ENCODE measurements at places on chromosomes 6 and 20.

- DNase-seq, result no peak
Measured at GRCh38 chr6:118704915-118705314, 53.5 kb upstream of the CEP85L start.

- no peak for DNase-seq
Measured at GRCh38 chr20:25566821-25567220, 18.5 kb downstream of the NINL start.

- DNase-seq, result no peak
Measured at GRCh38 chr20:5806457-5807263, 56.5 kb downstream of the SHLD1 start.

GRCh38 chr20:61623451-61623850 lies 371.4 kb downstream of the CDH4 start:
- DNase-seq, result no peak

GRCh38 chr6:56244528-56245253 lies 2.7 kb downstream of the COL21A1 start:
- no peak for DNase-seq

DNA sequence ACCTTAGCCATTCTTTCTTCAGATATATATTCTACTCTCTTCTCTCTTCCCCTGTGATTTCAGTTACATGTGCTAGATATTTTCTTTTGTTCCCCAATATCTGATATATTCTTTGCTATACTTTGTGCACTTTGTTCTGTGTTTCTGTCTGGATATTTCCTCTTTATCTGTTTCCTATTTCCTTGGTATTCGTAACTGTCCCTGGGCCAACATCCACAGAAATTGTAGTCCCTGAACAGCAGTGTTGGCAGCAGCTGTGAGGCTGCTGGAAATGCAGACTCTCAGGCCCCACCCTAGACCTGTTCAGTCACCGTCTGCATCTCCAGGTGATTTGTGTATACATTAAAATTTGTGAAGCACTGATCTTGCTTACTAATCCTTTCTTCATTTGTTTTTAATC lies 522.9 kb upstream of the SOX4 start:
- no peak for DNase-seq

- DNase-seq, result no peak
Measured at GRCh38 chr20:46328200-46328882, 20.0 kb upstream of the CDH22 start.

- no peak for DNase-seq
Measured at GRCh38 chr6:47111685-47112084, 69.6 kb upstream of the ADGRF1 start.

- no peak for DNase-seq
Measured at GRCh38 chr20:34085544-34086040, 26.5 kb downstream of the EIF2S2 start.

DNA sequence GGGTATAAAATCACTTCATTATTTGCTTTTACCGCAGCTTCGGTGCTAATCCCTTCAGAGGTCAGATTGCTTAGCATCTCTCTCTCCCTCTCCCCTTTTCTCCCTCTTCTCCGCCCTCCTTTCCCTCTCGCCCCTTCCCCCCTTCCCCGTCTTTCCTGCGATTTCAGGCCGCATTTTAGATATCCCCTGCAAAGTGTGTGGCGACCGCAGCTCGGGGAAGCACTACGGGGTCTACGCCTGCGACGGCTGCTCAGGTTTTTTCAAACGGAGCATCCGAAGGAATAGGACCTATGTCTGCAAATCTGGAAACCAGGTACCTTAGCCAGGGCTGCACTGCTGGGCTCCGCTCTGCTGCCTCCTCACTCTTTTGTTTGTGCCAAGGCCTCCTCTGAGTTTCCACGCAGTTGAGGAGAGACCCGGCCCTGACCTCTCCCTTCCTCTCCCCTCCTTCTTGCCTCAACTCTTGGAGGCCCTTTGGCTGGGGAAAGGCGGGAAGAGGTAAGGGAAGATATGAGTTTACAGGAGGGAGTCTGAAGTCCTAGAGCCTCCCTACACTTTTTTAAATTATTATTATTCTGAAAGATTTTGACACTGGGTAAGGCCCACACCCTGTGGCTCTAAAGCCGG lies 5.6 kb downstream of the NR2E1 start:
- no peak for DNase-seq

GRCh38 chr6:111122458-111123286 lies 35.4 kb downstream of the SLC16A10 start:
- DNase-seq, result no peak

GRCh38 chr6:98339506-98339905 lies 494.9 kb upstream of the POU3F2 start:
- no peak for DNase-seq

DNA sequence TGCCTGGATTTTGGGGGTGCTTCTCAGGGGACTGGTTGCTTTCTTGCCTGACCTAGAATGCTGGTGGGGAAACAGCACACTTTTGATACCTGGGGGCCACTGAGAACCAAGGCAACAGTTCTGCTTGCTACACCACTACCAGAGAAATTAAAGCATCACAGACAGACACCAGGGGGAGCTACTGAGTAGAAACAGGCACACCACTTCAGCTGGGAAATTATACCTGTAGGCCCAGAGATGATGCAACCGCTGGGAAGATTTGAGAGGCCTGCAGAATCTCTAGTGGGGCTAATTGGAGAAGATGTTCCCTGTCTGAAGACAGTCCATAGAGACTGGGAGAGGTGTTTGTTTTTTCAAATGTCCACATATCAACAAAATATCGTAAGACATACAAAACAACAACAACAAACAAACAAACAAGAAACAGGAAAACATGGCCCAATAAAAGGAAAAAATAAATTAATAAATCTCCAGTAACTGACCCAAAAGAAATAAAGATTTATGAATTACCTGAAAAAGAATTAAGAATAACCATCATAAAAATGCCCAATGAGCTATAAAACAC lies 129.4 kb upstream of the RIN2 start:
- no peak for DNase-seq

GRCh38 chr6:98116455-98116854 lies 717.9 kb upstream of the POU3F2 start:
- no peak for DNase-seq

GRCh38 chr6:150252714-150253444 lies 110.0 kb downstream of the PPP1R14C start:
- DNase-seq, result no peak

DNA sequence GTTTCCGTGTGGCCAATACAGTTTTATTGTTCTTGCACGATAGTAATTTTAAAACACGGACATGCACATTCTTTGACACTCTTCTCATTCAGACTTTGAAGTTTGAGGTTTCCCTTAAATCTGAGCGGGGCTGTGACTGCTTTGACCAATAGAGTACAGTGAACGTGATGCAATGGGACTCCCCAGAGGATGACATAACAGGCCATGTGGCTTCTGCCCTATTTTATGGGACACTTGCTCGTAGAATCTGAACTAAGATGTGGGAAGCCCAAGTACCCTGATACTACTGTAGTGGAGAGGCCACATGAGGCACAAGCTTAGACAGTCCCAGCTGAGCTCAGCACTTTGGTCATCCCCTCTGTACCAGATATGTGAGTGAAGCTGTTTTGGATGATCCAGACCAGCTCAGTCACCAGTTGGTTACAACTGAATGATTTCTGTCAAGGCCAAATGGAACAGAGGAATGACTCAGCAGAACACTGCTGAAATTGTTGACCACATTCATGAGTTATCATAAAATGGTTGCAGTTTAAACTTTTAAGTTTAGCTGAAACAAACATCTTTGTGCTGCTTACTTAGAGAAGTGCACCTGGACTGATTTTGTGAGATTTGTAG lies 279.4 kb downstream of the RFPL4B start:
- DNase-seq, result no peak

- no peak for DNase-seq
Measured at GRCh38 chr6:106939848-106940247, 34.7 kb downstream of the CD24 start.

GRCh38 chr20:12327205-12327604 lies 409.5 kb downstream of the BTBD3 start:
- DNase-seq, result no peak

GRCh38 chr6:74577619-74578018 lies 628.2 kb downstream of the COL12A1 start:
- no peak for DNase-seq

- no peak for DNase-seq
Measured at GRCh38 chr6:7425808-7426190, 36.2 kb downstream of the RIOK1 start.

DNA sequence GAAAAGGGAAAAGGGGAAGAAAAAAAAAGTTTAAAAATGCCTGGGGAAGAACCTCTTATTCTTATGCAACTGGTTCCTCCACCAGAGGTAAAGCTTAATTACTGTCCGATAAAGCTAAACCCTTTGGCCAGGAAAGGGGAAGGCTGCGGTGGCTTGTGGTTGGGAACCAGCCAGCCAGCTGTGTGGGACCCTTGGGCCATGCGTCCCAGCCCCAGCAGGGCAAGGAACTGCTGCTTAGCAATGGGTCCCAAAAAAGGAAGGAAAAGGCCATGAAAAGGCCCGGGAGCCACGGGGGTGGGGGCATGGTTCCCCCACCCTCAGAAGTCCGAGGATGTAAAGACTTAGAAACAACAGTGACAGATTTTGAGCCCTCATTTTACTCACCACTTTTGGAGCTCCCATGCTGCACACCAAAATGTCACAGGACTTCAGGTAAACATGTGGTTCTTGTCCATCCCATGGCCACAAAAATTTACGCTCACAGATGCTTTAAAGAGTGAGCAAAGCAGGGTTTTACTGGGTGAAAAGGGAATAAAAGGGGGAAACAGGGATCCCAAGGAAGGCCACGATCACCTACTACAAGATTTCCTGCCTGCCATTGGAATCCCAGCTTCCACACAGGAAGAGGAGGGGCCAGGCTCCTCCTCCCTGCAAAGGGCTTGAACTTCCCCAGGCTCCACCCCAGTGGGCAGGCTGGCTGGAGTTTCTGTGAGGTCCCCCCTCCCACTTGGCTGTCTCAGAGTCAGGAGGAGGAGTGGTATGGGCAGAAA lies 1234.7 kb upstream of the GJE1 start:
- no peak for DNase-seq

DNA sequence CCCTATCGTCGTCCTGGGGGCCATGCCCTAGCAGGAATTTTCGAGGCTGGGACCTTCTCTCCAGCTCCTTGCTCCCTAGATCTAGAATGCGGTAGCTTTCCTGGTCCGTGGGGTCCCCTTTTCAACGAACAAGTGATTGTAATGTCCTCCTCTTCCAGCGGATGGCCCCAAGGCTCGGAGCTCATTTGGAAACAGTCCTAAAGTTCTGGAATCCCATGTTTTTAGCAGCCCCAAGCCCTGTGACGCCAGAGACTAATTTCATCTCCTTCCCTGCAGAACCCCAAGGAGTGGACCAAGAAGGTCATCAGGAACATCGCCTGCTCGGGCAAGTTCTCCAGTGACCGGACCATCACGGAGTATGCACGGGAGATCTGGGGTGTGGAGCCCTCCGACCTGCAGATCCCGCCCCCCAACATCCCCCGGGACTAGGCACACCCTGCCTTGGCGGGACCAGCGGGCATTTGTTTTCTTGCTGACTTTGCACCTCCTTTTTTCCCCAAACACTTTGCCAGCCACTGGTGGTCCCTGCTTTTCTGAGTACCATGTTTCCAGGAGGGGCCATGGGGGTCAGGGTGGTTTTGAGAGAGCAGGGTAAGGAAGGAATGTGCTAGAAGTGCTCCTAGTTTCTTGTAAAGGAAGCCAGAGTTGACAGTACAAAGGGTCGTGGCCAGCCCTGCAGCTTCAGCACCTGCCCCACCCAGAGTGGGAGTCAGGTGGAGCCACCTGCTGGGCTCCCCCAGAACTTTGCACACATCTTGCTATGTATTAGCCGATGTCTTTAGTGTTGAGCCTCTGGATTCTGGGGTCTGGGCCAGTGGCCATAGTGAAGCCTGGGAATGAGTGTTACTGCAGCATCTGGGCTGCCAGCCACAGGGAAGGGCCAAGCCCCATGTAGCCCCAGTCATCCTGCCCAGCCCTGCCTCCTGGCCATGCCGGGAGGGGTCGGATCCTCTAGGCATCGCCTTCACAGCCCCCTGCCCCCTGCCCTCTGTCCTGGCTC lies 48.5 kb downstream of the PYGB start:
- DNase-seq, result no peak

DNA sequence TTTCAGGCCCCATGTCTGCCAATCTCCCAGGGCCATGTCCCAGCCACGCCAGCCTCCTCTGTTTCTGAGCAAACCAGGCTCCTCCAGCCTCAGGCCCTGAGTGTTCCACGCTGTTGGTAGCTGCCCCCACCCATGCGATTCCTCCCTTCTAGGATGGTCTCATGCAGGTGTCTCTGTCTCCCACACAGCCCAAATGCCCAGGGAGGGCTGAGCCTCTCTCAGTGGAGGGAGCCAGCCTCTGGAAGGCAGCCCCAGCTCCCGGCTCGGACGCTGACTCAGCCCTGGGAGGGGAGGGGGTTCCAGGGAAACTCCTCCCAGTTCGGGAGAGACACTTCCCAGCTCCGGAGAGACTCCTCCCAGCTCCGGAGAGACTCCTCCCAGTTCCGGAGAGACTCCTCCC lies 122.9 kb upstream of the AFDN start:
- no peak for DNase-seq

- no peak for DNase-seq
Measured at GRCh38 chr20:884983-885952, 30.9 kb downstream of the ANGPT4 start.

DNA sequence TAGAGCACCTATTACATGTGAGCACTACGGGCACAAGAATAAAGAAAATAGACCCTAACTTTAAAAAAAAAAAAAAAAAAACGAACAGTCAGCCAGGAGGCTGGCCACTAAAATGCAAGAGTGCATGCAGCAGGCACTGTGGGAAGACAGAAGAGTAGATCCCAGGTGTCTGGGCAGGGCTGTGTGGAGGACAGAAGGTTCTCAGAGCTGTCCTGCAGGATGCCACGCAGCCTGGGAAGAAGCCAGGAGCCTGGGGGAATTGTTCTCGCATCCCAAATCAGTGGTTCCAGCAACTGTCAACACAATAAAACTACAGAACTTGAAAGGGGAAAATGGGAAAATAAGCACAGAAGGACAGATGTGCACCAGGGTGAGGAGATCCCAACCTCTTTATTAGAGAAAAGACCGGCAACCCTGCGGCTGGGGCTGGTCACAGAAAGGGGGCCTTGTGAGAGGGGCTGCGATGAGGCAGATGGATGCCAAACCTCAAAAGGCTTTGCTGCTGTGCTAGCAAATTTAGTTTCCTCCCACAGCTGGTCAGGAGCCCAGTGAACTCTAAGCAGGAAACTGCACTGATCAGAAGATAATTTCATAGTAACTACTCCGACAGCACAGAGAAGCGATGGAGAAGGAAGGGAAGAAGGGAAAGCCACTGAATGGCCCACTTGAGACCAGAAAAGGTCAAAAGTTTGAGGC lies 30.9 kb downstream of the MAP3K5 start:
- no peak for DNase-seq

DNA sequence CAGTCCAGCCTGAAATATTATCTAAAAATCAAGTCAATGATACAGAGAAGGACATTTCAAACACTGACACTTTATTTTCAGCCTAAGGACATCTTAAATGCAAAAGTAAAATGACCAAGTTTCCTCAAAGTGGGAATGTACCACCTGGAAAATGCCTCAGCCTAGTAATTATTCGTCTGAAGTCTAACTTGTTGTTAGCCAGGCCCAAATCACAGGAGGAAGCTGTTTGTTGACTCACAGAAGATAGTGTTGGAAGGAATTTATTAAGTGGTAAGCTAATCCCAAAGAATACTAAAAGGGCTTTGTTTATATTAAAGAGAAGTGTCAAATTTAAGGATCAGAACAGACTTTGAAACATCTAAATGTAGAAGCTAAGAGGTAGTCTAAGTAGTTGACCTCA lies 2.5 kb downstream of the PDE7B start:
- DNase-seq, result no peak

All from stimulated activated CD8-positive, alpha-beta memory T cell treated with anti-CD3 and anti-CD28 coated beads, Interleukin-4, amount 100 ng/mL, for 4 hours (primary cell).